IPS DF 19.7 (cell line): ENCODE measurements at places on chromosomes 13 and 19.

DNA sequence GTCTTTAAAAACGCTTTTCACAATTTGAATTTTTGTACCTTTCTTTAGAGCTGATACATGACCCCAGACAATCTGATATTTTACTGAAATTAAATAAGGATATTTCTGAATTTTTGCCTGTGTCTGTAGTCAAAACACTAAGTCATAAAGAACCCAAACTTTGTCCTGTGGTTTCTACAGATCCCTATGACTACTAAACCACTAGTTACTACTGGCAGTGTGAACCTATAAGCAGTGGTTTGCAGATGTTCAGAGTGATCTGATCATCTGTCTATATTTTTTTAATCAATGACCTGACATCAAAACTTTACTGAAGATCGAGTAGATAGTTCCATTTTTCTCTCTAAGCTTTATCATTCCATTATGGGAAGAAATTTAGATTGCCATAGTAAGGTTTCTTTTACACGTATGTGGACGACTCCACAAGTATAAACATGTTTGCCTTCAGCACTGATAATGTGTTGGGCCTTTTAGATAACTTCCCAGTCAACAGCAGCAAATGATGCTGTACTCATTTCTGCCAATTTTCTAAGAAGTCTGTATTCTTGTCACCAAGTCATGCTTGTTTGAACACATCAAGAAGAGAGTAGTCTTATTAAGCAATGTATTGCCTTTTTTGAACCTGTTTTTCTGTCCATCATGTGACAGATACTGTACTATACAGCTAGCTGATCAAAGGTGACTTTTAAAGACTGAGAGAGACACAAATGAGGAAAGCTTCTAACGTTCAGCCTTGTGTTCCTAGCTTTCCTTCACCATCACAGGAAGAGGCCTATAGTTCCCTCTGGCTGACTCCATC, 21.8 kb downstream of the POLR1D start:
- no peak for DNase-seq

DNA sequence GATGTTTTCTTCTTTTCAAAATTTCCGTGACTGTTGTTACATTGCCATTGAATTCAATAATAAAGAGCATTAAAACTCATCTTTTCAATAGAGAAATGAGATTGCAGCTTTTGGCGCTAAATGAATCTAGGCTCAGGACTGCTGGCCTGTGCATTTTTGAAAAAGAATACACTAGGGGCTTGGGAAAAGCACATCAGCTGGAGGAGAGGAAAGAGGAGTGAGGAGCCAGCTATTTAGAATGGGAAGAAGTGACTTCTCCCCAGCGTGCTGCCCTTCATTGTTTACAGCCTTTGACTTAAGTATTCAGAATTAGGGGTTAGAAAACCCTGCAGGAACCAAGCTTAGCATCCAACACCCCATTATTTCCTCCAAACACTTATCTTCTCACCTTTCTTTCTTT, 43.3 kb downstream of the TNFSF11 start:
- no peak for DNase-seq

- no peak for DNase-seq
Measured at GRCh38 chr19:48102870-48103751, 7.5 kb downstream of the PLA2G4C start.

DNA sequence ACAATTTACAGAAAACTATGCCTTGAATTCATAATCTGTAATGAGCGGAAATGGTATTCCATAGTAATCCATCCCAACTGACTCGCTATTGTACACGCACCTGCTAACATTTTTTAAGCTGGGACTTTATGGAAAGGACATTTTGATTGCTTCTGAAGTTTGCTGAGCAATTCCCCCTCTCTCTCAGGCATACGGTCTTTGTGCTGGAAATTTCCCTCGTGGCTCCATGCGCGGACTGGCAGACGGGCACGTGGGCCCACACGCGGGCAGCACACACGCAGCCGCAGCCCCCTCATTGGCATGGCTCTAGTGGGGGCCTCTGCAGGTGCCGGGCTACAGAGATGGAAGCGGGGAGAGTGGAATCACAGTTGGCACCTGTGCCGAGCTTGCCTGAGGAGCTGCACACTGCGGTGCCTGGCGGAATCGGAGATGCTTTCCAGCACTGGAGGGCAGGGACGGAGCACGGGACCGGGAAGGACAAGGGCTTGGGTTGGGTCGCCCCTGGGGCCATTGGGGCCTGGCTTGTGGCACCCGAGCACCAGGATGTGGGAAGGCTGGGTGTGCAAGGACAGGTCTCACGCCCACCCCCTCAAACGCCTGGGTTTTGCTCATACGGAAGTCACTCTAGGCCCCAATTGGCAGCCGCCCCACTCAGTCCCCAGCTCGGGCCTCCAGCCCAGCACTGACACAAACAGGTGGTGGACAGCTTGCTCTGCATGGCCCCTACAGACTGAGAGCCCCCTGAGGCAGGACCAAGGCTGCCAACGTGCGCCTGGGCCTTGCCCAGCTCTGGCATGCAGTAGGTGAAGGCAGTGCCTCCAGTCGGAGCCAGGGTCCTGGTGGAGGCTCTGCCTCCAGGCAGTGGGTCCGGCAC, 30.2 kb upstream of the CCNE1 start:
- DNase-seq, result no peak

- no peak for DNase-seq
Measured at GRCh38 chr13:99953138-99953755, 18.3 kb downstream of the ZIC5 start.

DNA sequence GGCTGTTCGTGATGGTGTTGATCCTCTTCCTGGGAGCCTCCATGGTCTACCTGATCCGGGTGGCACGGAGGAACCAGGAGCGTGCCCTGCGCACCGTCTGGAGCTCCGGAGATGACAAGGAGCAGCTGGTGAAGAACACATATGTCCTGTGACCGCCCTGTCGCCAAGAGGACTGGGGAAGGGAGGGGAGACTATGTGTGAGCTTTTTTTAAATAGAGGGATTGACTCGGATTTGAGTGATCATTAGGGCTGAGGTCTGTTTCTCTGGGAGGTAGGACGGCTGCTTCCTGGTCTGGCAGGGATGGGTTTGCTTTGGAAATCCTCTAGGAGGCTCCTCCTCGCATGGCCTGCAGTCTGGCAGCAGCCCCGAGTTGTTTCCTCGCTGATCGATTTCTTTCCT, 12.2 kb upstream of the C19orf33 start:
- no peak for DNase-seq

GRCh38 chr19:32908641-32909190, 39.1 kb upstream of the SLC7A9 start:
- no peak for DNase-seq

DNA sequence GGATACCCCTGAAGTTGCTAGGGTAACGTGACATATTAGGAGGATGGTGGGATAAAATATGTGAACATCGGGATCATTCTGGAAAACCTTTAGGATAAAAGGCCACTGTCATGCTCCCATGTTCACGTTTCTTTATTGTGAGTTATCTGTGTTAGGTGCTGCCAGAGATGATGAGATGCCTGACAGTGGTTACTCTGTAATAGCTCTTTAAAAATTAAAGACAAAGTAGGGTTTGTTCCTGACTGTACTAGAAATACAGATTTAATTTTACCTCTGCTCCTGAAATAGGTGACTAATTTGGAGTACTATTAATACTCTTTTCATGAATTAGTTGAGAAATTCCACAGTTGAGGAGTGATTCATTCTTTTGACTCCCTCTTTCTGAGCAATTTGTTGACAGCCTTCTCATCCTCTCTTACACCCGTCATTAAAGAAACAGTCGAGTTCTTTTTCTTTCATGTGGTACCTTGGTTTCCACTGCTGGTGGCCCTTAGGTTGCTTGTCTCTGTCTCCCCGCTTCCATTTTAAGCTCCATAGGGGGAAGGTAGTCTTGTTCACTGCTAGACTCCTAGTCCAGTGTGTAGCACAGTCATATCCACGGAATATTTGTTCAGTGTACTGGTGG, 28.4 kb downstream of the SAE1 start:
- no peak for DNase-seq

DNA sequence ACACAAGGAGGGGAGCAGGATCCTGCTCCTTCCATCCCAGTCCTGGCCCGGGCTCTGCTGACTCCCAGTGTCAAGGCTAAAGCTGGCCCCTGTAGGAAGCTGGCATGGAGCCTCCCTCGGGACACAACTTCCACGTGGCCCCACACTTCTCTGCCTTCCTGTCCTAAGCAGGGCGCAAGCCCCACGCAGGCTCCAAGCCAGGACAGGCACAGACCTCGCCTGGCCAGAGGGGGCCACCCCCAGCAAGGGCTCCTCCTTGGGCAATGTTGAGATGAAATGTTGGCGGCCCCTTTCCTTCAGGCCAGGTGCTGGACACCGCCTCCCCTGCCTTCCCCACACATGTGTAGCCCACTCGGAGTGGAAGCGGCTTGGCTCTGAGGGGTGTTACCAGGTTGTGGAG, 66.6 kb downstream of the COL4A1 start:
- DNase-seq, result no peak

DNA sequence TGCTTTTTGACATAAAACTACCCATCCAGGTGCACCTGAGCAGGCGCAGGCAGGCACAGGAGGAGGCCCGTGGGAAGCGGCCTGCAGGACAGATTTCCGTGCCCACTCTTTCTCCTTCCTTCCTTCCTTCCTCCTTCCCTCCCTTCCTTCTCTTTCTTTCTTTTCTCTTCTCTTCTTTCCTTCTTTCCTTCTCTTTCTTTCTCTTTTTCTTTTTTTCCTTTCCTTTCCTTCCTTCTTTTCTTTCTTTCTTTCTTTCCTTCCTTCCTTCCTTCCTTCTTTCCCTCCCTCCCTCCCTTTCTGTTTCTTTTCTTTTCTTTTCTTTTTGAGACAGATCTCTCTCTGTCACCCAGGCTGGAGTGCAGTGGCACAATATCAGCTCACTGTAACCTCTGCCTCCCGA, 21.2 kb upstream of the TMEM255B start:
- DNase-seq, result no peak

DNA sequence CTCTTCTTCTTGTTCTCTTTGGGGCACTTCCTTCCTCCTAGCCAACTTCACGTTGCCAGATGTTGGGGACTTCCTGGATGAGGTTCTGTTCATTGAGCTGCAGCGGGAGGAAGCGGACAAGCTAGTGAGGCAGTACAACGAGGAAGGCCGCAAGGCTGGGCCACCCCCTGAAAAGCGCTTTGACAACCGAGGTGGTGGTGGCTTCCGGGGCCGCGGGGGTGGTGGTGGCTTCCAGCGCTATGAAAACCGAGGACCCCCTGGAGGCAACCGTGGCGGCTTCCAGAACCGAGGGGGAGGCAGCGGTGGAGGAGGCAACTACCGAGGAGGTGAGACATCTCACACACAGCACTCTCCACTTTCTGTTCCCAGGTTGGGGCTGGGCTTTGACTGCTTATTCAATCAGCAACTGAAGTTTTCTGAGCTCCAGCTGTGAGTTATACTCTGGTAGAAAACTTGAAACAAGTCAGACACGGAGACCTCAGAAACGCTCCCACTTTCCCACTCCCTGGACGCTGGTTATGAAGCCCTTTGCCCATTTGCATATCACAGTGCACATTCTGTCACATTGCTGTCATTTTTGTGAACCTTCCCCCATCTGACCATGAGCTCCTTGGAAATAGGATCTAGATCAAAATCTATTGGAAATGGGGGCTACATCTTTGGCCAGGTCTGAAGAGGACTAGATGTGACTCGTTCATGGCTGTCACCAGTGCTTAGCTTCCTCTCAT, 7.2 kb upstream of the CCDC97 start:
- no peak for DNase-seq

GRCh38 chr13:113456116-113456702, 2.9 kb upstream of the ADPRHL1 start:
- no peak for DNase-seq

- no peak for DNase-seq
Measured at GRCh38 chr13:25192489-25192888, 20.4 kb upstream of the AMER2 start.

- DNase-seq, result no peak
Measured at GRCh38 chr13:76214001-76214400, 577.9 kb downstream of the LMO7 start.

DNA sequence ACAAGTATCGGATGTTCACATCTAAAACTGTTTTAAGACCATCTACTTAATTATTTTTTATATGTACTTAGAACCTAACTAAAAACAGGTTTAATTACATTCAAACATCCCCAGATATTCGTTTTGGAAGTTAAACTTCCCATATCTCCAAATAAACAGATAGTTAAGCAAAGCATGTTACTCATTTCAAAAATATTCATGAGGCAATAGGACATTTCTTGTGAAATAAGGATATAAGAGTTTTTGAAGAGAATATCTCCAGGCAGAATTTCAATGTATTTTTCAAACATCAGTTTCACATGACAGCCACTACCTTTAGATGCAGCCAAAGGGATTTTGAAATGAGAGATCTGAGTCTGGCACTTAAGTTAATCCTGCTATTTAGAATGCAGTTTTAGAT, 697.5 kb downstream of the SLITRK1 start:
- no peak for DNase-seq

DNA sequence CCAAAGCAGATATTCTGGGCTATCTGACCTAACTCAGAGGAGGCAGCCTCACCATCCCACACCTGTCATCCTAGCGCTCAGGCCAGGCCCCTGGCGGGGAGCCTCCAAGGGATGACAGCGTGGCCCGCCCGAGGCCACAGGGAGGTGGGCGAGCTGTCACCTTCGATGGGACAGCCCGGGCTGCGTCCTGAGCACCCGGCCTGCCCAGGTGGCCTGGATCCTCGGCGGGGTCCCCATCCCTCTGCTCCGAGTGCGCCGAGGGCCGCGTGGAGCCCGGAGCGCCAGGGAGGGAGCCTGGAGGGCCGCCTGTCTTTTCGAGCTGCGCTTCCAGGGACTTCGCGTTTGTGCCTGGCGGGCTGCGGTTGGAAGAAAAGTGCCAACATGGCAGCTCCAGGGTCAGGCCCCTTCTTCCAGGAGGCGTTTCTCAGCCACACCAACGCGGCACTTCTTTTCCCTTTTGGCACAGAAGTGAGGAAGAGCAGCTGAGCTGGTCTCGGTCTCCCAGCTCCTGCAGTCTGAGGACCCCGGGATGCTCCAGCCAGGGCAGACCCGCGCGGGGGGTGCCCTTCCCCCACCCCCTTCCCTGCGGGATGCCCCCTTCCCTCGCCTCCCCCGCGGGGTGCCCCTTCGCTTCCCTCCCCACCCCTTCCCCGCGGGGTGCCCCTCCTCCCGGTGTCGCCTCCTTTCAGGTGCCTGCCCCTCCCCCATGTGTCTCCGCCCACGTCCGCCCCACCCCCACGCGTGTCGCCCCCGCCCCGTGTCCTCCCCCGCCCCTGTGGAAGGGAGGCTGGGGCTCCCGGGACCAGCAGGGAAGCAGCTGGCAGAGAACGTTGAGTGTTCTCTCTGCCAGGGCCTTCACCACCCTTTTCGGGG, 42.3 kb downstream of the GJA3 start:
- DNase-seq, result no peak
